ENCODE measurements at places on chromosomes 11 and 22. TPM values are rescaled to one million over a fixed set of nuclear protein-coding genes. Genes with fewer than 3 reads are reported as not detected.
A peak's percentile ranks its signal among the peaks of the same experiment; 100 is the strongest.

The FAM180B gene
- total RNA-seq = 0.19 TPM

The ANKK1 gene
- total RNA-seq = not detected

DNA sequence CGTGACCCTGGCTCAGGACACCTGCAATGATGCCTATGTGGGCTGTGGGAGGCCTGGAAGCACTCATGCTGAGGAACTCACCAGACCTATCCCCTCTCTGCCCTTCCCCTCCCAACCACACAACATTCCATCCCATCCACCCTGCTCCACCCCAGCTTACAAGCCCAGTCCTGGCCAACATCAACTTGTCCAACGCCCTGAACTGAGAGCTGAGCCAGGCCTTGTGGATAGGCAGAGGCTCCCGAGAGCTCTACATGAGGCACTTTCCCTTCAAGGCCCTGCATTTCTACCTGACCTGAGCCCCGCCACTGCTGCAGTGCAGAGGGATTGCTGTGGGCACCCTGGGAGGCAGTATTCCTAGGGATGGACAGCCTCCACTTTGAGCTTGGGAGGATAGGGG, 112.4 kb downstream of the PDE2A start:
- H3K4me1 ChIP-seq = no peaks in the 10 kb centered on the region
- H3K36me3 ChIP-seq = no peaks in the 10 kb centered on the region
- H3K4me3 ChIP-seq = no peak overlapping the region
- H3K27me3 ChIP-seq = peaks cover 15% of the 10 kb centered on the region
- H3K27ac ChIP-seq = no peak overlapping the region

DNA sequence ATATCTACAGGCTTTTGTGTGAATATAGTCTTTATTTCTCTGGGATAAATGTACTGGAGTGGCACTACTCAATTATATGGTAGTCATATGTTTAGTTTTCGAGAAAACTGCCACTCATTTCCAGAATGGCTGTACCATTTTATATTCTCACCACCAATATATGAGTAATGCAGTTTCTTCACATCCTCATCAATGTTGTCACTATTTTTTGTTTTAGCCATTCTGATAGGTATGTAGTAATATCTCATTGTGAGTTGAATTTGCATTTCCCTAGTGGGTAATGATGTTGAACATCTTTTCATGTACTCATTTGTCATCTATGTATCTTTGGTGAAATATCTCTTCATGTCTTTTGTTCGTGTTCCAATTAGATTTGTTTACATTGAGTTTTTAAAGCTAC, 18.0 kb downstream of the ACRV1 start:
- no peaks in the 10 kb centered on the region for H3K27me3 ChIP-seq
- no peak for DNase-seq
- H3K27ac ChIP-seq = peak overlapping the region; percentile 83
- H3K4me1 ChIP-seq = peaks cover 19% of the 10 kb centered on the region

The SGSM1 gene
- total RNA-seq = 0.19 TPM

DNA sequence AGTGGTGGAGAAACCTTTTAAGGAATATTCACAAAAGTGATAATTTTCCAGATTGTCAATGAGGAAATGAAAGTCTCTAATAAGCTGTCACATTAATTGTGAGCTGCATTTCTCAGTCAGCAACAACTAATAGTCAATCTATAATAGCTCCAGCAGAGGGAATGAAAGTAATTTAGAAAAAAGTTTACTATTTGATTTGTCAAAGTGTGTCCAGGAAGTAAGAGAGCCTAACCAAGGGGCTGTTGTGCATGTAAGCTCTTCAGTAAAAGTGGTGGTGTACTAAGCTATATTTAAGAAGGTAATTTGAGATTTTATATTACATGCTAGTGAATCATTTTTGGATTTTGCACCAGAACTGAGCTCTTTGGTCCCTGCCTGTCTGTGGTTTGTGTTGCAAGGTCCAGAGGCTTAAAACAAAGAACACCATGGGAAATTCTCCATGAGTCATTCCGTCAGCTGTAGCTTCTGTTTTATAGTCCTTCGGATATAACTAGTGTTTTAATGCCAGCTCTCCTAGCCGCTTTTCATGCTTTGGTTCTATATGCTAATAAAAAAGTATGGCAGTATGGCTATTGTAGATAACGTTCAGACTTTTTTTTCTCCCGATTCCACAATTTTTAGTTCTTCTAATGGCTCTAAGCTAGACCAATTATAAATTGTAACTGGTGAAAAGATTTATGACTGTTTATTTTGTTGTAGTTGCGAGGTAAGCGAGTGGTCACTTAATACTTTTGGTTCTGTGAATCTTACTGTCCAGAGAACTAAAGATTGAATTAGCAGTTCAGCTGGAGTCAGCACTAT, 64.6 kb downstream of the ARHGEF12 start:
- no peak overlapping the region for H3K4me3 ChIP-seq
- H3K27ac ChIP-seq = no peak overlapping the region
- no peaks in the 10 kb centered on the region for H3K4me1 ChIP-seq
- H3K27me3 ChIP-seq = peaks cover 41% of the 10 kb centered on the region

All from activated CD4-positive, alpha-beta T cell treated with anti-CD3 and anti-CD28 coated beads, Interleukin-2, amount 10 ng/mL, durations not matched to agents 24 days and 14 days (primary cell).